ENCODE measurements at places on chromosomes 16 and 17.
A peak's percentile ranks its signal among the peaks of the same experiment; 100 is the strongest.

- no peaks in the 10 kb centered on the region for H3K27me3 ChIP-seq
- peak overlapping the region; percentile 78 for H3K4me3 ChIP-seq
- no peak for DNase-seq
- peaks cover 42% of the 10 kb centered on the region for H3K4me1 ChIP-seq
These were observed 1.9 kb downstream of the MSI2 start for GRCh38 chr17:57257895-57258851.

- no peaks in the 10 kb centered on the region for H3K4me1 ChIP-seq
- no peak overlapping the region for H3K27ac ChIP-seq
- DNase-seq, result no peak
- no peak overlapping the region for H3K4me3 ChIP-seq
- no peaks in the 10 kb centered on the region for H3K36me3 ChIP-seq
These were observed 8.3 kb upstream of the MPHOSPH6 start for GRCh38 chr16:82178352-82178751.

DNA sequence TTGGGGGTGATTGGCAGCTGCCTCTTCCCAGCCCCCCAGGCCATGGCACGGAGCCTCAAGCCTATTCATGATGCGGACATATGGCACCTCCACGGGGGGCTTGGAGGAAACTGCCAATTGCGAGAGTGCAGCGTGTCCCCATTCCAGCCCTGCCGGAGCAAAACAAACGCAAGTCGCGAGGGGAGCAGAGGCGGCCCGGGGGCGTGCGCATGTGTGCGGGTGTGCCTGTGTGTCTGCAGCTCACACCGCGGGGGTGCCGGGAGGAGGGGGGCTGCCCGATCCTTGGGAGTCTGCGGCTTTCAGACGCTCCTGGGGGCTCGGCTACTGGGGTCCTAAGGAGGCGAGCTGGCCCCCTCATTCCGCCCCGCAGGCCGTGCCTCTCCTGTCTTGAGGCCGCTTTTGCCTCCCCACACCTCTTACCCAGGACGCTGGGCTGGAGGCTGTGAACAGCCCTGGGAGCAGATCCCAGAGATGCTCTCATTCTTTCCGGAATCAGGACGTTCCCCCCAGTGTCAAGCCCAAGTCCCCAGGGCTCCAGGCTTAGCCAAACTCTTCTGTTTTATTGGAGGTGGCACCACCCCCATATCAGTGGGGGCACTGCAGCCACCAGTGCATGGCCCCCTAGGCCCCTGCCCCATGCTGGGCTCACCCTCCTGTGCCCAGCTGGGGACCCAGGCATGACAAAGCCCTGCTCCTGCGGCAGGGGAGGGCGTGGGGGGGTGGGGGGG, 29.1 kb downstream of the ENDOV start:
- H3K27ac ChIP-seq, result no peak overlapping the region
- no peaks in the 10 kb centered on the region for H3K27me3 ChIP-seq
- H3K4me1 ChIP-seq, result no peaks in the 10 kb centered on the region
- H3K4me3 ChIP-seq, result no peak overlapping the region
- H3K36me3 ChIP-seq, result no peaks in the 10 kb centered on the region

DNA sequence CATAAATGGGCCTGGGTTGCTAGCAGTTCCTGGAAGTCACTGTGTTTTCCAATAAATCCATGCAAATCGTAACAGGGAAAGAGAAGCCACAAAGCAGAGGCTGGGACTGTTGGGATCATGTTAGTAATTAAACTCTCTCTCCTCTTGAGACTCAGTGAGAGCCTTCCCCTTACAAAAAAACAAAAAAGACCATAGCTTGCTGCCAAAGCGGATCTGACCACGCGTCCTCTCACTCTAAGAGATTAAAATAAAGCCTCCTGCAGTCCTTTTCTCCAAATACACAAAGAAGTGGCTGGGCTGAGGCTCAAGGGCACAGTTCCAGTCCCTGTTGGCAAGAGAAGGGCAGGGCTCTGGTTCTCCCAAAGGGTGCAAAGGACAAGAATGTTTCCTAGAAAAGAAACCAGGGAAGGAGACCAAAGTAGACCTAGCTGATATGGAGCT, 38.5 kb downstream of the PIGL start:
- H3K27me3 ChIP-seq, result no peaks in the 10 kb centered on the region
- H3K4me3 ChIP-seq, result no peak overlapping the region
- H3K36me3 ChIP-seq, result no peaks in the 10 kb centered on the region
- no peak overlapping the region for H3K27ac ChIP-seq
- H3K4me1 ChIP-seq, result no peaks in the 10 kb centered on the region

DNA sequence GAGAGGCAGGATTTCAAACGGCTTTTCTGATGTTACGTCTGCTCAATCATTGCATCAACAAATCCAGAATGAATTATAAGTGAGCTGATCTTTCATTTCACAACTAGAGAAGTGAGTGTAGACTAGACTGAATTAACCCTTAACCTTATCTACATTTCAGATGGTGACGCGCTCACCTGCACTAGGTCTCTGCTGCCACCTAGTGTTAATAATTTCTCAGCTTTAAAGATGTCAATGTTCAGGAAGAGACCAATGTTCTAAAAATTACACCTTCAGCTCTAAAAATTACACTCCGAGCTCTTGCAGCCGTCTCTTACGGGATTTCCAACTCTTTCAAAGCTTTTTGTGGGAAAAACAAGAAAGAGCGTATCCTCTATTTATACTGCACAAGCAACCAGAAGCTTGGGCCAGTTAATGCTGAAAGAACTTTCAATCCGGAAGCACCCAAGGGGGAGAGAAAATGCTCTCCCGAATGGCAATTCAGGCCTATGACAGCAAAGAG, 88.2 kb upstream of the FA2H start:
- H3K27me3 ChIP-seq, result no peaks in the 10 kb centered on the region
- H3K4me1 ChIP-seq, result no peaks in the 10 kb centered on the region
- no peaks in the 10 kb centered on the region for H3K36me3 ChIP-seq
- no peak overlapping the region for H3K27ac ChIP-seq

DNA sequence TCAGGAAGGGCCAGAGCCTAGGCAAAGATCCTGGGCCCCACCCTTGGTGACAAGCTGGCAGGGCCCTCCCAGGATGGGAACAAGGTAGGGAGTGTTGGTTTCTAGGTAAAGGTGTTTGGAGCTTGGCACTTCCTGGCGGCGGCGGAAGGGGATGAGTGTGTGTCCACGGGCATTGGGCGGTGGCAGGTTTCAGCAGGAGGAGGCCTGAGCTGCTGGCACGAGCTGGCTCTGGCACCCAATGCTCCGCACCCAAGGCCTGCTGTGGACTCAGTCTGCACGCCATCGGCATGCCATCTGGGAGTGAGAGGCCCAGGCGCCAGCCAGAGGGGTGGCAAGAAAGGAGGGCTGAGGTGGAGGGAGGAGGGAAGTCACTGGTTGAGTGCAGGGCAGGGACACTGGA, 46.9 kb upstream of the TAC4 start:
- no peaks in the 10 kb centered on the region for H3K36me3 ChIP-seq
- H3K4me3 ChIP-seq, result no peak overlapping the region
- no peak for DNase-seq
- H3K4me1 ChIP-seq, result no peaks in the 10 kb centered on the region
- H3K27me3 ChIP-seq, result peaks cover 100% of the 10 kb centered on the region

GRCh38 chr16:56341656-56342399, 83.5 kb downstream of the AMFR start:
- peak overlapping the region; percentile 50 for H3K27ac ChIP-seq
- H3K27me3 ChIP-seq, result no peaks in the 10 kb centered on the region
- no peaks in the 10 kb centered on the region for H3K36me3 ChIP-seq
- no peak overlapping the region for H3K4me3 ChIP-seq
- H3K4me1 ChIP-seq, result peaks cover 13% of the 10 kb centered on the region

DNA sequence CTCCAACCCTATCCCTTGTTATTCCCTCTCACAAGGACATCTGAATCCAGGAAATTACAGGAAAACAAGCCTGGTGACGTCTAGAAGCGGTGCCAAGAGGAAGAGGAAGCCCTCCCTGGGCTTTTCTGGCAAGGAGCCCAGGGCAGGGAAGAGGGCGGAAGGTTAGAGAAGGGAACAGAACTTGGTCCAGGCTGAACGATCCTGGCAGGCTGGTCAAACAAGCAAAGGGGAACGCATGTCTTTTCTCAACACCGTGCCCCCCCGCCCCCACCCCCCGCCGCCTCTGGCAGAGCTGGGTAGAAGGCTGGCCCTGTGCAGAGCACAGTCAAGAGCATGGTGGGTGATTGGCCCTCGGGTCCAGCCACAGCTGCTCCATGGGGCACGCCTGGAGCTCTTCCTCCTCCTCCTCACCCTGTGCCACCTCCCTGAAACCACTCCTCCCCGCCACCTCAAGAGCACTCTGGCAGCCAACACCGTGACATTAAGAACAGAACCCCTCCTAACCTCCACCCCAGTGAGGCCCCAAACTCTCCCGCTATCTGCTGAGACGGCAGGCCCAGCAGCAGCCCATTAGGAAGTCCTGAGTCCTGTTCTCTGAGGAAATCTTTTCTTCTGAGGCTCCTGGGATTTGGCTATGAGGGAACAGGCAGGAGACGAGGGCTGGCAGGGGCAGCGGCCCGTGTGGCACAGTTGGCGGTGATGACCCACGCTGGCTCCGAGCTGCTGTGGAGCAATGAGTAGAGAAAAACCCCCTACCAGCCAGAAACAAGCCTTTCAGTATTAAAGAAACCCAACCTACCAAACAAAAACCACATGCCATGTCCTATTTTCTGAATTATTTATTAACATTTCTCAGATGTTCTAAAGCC, 7.3 kb downstream of the C16orf86 start:
- peak; percentile 66 for DNase-seq
- peaks cover 5% of the 10 kb centered on the region for H3K36me3 ChIP-seq
- H3K27ac ChIP-seq, result peak overlapping the region; percentile 69
- peaks cover 15% of the 10 kb centered on the region for H3K4me1 ChIP-seq
- H3K27me3 ChIP-seq, result no peaks in the 10 kb centered on the region

- H3K27me3 ChIP-seq, result no peaks in the 10 kb centered on the region
- no peak for DNase-seq
- H3K36me3 ChIP-seq, result peaks cover 8% of the 10 kb centered on the region
- peak overlapping the region; percentile 70 for H3K27ac ChIP-seq
- H3K4me3 ChIP-seq, result no peak overlapping the region
These were observed 33.2 kb downstream of the TUBD1 start for GRCh38 chr17:59859444-59860025.

GRCh38 chr16:67549936-67550335, 12.4 kb upstream of the CTCF start:
- H3K36me3 ChIP-seq, result peaks cover 6% of the 10 kb centered on the region
- H3K4me1 ChIP-seq, result no peaks in the 10 kb centered on the region
- no peak overlapping the region for H3K27ac ChIP-seq
- no peak for DNase-seq

DNA sequence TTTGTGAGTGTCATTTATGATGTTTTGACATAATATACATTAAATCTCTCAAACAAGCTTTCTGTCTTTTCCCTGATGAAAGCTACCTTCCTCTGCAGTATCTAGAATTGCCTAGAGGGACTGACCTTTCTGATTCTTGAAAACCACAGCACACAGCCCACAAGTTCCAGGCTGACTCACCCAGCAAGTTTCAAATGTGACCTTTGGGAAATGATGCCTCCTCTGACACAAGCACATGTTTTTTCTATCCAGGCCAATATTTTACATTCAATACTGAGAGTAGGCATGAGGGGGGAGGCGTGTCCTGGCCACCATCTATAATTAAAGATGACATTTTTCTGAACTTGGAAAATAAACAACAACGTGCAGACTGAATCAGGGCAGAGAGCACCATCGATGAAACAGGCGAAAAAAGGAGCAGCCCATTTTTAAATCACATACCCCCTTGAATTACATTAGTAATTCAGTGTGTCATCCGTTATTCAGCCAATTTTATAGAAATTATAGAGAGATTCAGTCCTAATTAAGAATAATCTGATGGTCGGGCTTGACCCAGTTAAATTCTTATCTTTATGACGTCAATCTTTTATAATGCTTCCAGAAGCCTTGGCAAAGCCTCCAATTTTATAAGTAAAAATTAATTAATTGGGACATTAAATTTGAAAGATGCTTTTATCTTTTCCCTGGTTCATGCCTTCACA, 292.6 kb upstream of the CDH11 start:
- peak; percentile 20 for DNase-seq
- H3K4me3 ChIP-seq, result no peak overlapping the region
- H3K27ac ChIP-seq, result peak overlapping the region; percentile 72
- no peaks in the 10 kb centered on the region for H3K36me3 ChIP-seq
- no peaks in the 10 kb centered on the region for H3K27me3 ChIP-seq

DNA sequence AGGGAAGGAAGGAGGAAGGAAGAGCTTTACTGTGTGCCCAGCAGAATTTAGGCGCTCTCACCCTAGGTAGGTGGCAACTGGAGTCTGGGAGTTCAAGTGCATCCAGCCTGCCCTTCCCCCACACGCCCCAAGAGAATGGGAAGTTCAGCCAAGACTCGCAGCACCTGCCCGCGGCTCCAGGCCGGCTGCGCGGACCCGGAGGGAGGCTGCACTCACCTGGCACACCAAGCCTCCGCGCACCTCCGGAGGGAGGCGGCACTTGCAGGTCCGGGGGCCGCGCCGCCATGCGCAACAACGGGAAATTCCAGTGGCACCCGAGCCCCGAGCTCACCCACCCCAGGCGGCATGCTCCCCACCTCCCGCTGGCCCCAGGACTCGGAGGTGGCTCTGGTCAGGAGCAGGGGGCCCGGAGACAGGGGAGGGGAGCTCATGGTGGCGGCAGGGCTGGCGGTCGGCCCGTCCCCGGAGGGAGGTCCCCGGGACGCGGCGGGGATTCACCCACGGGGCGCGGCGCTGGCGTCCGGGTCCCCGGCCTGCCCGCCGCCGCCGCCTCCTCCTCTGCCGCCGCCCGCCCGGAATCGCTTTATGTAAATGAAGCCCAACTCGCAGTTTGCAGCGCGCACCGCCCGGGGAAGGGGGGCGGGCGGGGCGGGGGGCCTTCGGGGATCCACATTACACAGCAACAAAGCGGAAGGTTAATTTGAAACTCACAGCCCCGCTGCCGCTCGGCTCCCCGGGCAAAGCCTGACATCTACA, at the start of gene ZFHX3:
ZFHX3 (minus strand) TSS at position 593 of the 756 bp plus-strand sequence. CDS start 87,983 bp downstream, outside the sequence.
- peak within 1 kb of the TSS; percentile 68 for H3K4me3 ChIP-seq
- peaks cover 73% of the 10 kb centered on the region for H3K4me1 ChIP-seq
- no peaks in the 10 kb centered on the region for H3K27me3 ChIP-seq
- DNase-seq, result peak; percentile 82
- peak within 1 kb of the TSS; percentile 90 for H3K27ac ChIP-seq
- H3K36me3 ChIP-seq, result no peaks in the 10 kb centered on the region

DNA sequence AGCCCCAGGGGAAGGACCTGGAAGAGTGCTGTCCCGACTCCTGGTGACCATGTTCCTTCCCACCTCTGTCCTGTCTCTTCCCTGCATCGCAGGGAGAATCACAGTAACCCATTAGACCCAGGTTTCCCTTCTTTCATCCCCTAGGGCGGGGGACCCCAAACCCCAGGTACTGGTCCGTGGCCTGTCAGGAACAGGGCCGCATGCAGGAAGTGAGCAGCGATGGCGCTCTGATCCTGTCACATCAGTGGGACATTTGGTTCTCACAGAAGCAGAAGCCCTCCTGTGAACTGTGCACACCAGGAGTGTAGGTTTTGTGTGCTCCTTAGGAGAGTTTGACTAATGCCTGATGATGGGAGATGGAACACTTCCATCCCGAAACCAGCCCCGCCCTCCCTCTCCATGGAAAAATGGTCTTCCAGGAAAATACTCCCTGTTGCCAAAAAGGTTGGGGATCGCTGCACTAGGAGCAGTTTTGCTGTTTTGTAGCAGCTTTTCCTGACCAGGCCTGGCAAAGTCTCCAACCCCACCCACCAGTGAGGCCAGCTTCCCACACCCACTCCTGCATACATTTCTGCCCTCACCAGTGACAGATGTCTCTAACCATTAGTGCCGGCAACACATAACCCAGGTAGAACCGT, 10.5 kb downstream of the MNT start:
- H3K4me1 ChIP-seq, result peaks cover 10% of the 10 kb centered on the region
- H3K36me3 ChIP-seq, result peaks cover 18% of the 10 kb centered on the region
- H3K27ac ChIP-seq, result no peak overlapping the region
- no peak overlapping the region for H3K4me3 ChIP-seq
- H3K27me3 ChIP-seq, result no peaks in the 10 kb centered on the region
- peak; percentile 14 for DNase-seq

GRCh38 chr16:66205287-66206231, 160.9 kb upstream of the CDH5 start:
- H3K4me3 ChIP-seq, result no peak overlapping the region
- DNase-seq, result no peak
- no peak overlapping the region for H3K27ac ChIP-seq
- H3K4me1 ChIP-seq, result peaks cover 5% of the 10 kb centered on the region
- H3K27me3 ChIP-seq, result no peaks in the 10 kb centered on the region

Data from SK-N-SH (cell line).